ENCODE measurements at places on chromosomes 3 and 15. TPM values are rescaled to one million over a fixed set of nuclear protein-coding genes. Genes with fewer than 3 reads are reported as not detected.

Gene IL5RA
- 0.46 TPM for polyA plus RNA-seq

DNA sequence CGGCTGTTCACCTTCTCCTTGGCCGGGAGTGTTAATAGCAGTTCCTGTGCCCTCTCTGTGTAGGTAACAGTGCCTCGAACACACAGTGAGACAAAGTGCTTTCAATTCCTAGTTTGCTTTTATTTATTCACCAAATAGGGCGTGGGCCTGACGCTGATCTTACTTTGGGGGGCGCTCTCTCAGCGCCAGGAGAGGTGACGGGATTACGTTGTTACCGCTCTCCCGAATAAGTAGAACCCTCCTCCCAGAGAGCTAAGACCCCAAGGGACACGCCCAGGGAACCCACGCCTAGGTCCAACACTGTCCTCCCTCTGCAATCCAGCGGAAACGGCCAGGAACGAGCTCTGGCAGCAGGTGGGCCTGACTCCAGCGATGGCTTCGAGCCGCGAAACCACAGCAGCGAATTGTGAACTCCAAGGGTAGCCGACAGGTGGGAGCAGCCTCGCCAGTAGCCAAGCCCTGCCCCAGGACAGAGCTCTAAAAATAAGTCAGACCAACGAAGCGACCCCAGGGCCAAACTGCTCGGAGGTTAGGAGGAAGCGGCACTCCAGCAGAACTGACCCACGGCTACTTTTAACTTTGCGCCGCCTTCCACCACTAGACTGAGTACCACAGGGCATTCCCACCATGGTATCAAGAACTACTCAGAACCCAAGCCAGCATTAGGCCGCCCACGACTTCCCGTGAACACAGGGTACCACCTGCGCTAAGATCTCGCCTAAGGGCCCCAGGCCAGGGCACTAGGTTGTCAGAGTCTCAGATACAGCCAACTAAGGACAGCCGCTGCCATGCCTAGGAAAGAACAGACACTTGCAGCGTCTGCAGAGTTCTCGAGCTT lies 1.6 kb upstream of the SIN3A start:
- peak; percentile 81 for DNase-seq

- DNase-seq: no peak
Observed at GRCh38 chr3:57793737-57794187, 37.7 kb downstream of the SLMAP start.

DNA sequence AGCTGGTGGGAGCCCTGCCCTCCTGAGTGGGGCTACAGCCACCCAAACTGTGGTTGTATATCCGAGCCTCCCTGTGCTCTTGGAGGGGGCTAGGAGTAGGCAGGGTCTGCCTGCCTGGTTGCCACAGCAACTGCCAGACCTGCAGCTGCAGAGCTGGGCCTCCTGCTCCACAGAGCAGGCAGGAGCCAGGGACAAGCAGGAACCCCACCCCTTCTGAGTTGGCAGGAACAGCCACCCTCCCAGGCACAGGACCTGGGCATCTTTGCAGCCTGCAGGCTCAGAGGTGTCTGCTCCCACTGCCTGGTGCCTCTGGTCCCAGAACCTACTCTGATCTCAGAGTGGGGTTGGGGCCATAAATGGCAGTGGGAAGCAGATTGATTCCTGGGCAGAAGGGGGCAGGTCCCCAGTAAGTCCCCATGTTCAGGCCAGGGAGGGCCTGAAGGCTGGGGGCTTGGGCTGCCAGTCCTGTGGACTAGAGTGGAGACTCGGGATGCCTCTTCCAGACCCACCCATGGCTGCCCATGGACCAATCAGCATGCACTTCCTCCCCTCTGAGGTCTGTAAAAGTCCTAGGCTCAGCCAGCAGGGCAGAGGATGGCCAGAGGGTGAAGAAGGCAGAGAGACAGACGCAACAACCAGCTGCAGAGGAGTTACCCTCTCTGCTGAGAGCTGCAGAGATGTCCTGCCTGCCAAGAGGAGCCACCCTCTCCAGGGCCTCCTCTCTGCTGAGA lies 10.3 kb upstream of the LRRC31 start:
- no peak for DNase-seq

GRCh38 chr15:60407415-60407805 lies 9.6 kb upstream of the ANXA2 start:
- DNase-seq: peak; percentile 67

DNA sequence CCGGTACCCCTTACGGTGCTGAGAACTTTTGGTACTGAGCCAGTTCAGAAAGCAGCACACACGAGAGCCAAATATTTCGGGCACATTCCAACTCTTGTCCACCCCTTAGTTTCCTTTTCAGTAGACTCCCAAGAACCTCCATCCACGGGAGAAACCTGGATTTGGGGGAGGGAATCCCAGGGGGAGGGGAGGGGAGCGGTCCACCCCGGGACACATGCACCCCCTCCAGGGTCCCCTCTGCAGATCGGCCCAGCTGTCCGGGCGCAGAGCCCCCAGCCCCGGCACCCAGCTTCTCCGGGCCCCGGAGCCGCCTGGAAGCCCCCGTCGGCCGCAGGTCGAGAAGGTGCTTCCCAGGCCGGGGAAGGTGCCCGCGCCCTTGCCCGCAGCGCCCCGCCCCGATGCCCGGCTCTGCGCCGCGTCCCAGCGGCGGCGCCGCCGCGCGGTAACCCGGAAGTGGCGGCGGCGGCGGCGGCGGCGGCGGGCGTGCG lies 455 bp upstream of the ABHD17C start:
- no peak for DNase-seq

All from stomach (tissue), 19 donors.